CD4-positive, alpha-beta T cell treated with Interleukin-15 for 4 hours (primary cell): ENCODE measurements at places on chromosomes 3 and 15.
A peak's percentile ranks its signal among the peaks of the same experiment; 100 is the strongest.

DNA sequence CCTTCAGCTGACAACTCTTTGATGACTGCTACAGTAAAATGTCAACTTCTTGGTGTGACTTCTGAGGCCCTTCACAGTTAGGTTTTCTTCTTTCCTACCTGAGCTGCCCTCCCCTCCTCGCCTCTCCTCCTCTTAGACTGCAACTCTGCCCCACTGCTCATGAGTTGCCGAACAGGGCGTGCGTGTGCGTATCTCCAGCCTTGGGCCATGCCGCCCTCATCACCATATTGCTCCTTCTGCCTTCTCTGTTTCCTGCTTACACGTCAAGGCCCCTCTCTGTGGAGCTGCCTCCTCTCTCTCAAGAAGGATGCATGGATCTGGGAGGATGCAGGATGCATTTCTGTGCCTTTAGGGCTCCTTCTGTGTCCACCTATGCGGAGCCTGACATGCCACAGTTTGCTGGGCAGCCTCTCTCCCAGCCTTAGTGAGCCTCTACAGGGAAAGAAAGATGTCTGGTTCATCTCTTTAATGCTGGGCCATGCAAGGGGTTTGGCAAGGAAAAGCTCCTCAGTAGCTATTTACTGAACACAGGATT lies 205.9 kb downstream of the RPLP1 start:
- no peak for DNase-seq

DNA sequence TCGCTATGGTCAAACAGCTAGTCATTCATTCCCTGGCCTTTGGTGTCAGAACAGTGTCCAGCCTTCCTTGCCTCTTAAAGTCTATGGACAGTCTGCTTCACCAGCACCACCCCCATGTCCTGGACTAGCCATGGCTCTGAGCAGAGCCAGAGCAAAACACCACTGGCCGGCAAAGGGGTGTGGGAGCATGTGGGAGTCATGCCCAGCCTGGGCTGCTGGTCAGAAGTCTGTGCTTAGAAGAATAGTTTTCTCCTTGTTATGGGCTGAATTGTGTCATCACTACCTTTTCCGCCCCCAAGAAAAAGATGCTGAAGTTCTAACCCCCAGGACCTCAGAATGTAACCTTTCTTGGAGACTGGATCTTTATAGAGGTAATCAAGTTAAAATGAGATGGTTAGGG lies 132.9 kb upstream of the LPP start:
- no peak for DNase-seq

GRCh38 chr3:66592927-66593625 lies 92.3 kb upstream of the LRIG1 start:
- DNase-seq = no peak

DNA sequence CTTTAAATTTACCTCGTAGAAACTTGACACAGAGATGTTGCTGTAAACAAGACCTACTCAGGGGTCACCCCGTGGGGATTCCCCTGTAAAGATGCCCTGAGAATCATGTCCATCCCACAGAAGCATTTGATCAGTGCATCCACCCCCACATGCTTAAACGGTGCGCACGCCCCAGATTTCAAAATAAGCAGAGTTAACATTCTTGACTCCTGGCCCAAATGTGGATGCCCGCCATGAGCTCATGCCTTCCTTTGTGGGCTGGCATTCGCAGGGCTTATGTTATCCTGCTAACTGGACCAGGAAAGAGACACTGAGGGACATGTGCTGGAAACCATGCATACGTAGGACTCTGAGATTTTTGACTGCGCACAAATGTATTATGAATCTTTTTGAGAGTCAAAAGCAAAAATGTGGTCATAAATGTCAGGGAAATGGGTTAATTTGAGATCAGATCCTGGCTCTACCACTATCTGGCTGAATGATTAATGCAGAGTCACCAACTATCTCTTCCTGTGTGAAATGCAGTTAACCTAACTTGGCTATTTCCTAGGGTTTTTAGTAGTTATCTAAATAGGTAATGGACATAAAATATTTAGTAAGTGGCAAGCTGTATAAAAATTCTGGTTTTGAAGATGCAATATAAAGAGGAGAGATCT lies 9.1 kb upstream of the TP63 start:
- no peak for DNase-seq

- peak; percentile 69 for DNase-seq
Measured at GRCh38 chr15:34241376-34242330, 16.8 kb downstream of the EMC4 start.

DNA sequence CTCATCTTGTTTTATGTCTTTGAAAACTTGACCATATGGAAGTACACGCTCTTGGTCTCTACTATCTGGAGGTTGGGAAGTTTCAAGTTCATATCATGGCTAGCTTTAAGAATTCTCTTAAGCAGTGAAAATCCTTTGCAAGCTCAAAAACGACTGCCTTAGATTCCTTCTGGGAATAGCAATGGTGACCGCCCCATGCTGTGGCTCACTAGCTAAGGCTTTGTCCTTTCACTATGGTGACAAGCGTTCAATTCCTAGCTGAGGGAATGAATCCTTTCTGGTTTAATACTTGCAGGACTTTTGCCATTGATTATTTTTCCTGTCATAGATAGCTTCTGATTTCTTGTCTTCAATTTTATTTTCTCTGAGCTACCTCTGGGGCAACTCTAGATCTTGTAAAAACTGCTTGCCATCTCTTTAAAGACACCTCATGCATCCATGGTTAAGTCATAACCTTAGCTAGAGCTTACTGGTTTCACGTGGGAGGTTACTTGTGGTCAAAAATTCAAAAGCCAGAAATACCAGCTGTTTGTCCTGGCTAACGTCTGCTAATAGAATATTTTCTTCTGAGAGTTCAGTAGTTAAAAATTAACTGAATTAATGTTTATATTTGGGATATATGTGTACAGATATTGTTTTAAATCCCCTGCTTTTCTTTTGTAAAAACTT lies 673.4 kb upstream of the CBLB start:
- no peak for DNase-seq

GRCh38 chr15:72737061-72737460 lies 46.5 kb downstream of the ADPGK start:
- no peak for DNase-seq

DNA sequence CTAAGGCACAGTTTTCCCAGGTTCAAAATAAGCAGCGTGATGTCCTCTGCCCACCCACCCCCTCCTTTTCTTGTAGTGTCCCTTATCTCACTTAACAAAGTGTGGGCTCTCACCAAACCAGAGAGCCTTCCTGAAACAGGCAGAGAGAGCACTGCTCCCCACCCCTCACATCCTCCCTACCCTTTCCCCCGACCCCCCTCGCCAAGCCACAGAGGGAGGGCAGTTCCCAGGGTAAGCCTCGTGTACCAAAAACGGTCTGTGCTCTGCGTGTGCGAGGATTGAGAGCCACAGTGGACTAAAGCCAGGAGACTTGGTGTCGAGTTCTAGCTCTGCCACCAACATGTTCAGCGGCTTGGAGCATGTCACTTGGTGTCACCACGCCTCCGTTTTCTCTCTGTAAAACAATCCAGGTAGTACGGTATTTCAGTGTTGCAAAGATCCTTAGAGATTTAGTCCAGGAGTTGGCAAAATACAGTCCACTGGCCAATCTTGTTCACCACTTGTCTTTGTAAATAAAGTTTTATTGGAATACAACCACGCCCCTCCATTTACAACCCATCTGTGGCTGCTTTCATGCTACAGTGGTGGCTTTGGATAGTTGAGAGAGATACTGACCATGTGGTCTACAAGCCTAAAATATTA lies 249.9 kb downstream of the OPA1 start:
- DNase-seq = no peak

DNA sequence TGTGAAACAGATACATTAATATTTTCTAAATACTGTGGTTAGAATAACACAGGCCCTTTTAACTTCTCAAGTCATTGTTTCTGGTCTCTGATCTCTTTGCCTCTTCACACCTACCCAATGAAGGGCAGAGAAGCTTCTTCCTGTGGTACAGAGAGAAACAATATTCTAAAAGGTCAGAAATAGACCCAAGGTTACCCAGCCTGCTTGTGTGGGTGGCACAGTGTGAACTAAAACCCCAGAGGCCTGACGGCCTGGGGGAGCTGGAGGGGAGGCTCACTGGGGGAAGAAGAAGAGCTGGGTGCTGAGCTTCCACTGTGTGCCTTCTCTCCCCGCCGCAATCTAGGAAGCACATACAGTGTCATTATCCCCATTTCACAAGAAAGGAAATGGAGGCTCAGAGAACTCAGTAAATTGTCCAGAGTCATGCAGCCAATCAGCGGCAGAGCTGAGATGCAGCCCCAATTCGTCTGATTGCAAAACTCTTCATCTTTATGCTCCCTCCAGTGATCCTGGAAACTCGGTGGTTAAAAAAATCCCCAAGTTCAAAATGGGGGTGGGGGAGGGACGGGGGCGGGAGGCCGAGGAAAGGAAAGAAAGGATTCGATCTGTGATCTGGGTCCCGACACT lies 64.1 kb upstream of the HEG1 start:
- peak; percentile 23 for DNase-seq

DNA sequence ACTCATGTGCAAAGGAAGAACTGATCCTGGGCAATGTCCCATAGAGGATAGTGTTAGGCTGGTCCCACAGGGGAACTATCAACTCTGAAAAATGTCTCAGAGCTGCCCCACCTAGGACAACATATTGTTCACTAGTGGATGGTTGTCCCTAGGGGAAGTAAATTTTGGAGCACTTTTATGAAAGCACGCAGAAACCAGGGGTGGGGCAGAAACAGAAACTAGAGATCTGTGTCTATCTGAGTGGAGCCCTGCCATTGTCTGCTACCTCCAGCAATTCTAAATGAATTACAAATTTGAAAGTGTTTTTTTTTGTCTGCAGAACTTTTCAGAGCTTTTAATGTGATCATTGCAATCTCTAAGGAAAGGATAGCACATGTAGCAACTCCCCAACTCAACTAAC lies 357.1 kb upstream of the PROK2 start:
- no peak for DNase-seq

DNA sequence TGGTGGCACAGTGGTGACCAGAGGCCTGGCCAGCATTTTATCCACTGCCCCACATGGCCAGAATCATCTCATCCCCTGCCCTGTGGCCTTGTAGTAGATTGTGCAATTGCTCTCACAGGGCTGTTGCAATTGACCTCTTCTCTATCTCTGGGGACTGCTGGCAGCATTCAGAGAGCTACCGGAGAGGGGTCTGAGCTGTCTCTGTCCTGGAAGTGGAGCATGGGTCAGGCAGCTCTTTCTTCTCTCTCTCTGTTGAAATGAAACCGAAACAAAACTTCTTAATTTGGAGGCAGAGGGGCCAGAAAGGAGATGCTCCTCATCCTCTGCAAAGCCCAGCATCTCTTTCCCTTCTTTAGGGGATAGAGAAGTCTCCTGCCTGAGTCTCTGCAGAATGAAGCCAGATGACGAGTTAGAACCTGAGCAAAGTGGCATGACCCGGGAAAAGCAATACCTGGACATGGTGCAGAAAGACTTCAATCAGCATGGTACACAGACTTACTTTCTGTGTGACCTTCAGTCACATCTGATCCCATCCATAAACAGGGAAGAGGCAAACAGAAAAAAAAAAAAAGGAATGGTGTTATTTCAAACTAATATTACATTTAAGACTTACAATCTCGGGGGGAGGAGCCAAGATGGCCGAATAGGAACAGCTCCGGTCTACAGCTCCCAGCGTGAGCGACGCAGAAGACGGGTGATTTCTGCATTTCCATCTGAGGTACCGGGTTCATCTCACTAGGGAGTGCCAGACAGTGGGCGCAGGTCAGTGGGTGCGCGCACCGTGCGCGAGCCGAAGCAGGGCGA lies 144.5 kb upstream of the BCL6 start:
- DNase-seq = no peak

DNA sequence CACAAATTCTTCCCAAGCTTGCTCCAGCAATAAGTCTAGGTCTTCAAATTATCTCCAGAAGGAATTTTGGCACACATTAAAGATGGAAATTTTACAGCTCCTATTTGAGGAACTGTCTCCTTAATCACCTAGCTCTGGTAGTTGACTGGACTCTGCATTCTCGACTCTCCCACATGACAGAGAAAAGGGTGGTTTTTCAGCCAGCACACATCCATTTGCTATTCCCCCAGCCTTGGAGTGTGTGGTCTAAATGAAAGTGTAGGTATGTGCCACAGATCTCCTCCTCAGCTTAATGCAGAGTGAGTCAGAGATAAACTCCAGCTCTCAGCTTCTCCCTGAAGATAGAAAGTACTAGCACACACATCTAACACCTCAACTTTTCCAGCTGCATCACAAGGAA lies 62.2 kb upstream of the ALCAM start:
- no peak for DNase-seq

- peak; percentile 79 for DNase-seq
Measured at GRCh38 chr3:187738331-187739093, 6.8 kb downstream of the BCL6 start.

GRCh38 chr3:153144071-153144470 lies 18.0 kb upstream of the RAP2B start:
- DNase-seq = no peak

GRCh38 chr3:124582621-124583395 lies 147.4 kb upstream of the UMPS start:
- DNase-seq = no peak

GRCh38 chr3:36677331-36678007 lies 86.9 kb downstream of the DCLK3 start:
- no peak for DNase-seq

DNA sequence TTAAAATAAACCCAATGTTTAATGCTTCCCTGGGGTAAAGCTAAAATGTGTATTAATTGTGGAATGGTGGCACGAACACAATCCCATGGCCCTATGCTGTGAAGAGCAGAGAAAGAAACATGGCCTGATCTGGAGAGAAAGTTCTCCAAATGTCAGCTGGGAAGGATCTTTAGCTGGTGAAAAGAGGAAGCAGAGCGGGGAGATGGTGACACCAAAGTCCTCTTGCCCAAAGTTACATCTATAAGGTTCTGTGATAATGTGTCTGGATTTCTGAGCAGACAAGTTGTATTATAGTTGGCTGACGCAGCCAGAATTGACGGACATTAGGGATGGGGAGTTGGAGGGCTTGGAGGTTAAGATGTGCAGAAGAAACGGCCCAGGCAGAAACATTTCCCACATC lies 196.2 kb downstream of the CHST2 start:
- no peak for DNase-seq

GRCh38 chr15:76978522-76979330 lies 16.2 kb upstream of the PSTPIP1 start:
- no peak for DNase-seq

- DNase-seq = no peak
Measured at GRCh38 chr15:79032656-79033055, 57.9 kb downstream of the RASGRF1 start.

GRCh38 chr3:99114565-99115291 lies 213.2 kb upstream of the DCBLD2 start:
- no peak for DNase-seq

GRCh38 chr15:35720019-35720418 lies 174.1 kb upstream of the DPH6 start:
- DNase-seq = no peak

GRCh38 chr15:93432474-93432873 lies 343.5 kb upstream of the RGMA start:
- DNase-seq = no peak
